ENCODE measurements at places on chromosomes 1 and 21. TPM values are rescaled to one million over a fixed set of nuclear protein-coding genes. Genes with fewer than 3 reads are reported as not detected.

Gene LCE3E
- not detected for total RNA-seq

Gene S100A5
- total RNA-seq = not detected

Gene CELA2B
- total RNA-seq = not detected

Gene COL24A1
- 0.23 TPM for total RNA-seq

Gene GSTM5
- 3.7 TPM for total RNA-seq

Gene NKAIN1
- 0.35 TPM for total RNA-seq

Gene HSPB7
- total RNA-seq = 2.0 TPM

Gene KCNE2
- total RNA-seq = not detected

Gene LCE2C
- not detected for total RNA-seq

Gene RNU1-1
- under 0.01 TPM for total RNA-seq

Gene KRTAP13-2
- total RNA-seq = not detected

Gene PTGFR
- total RNA-seq = 17.0 TPM

Gene TEDDM1
- total RNA-seq = not detected

Gene TAF12
- 28.8 TPM for total RNA-seq

Gene CITED4
- total RNA-seq = 9.7 TPM

Gene TEKT2
- total RNA-seq = not detected

Gene PTPRC
- total RNA-seq = not detected

Gene MR1
- 15.1 TPM for total RNA-seq

Gene ADGRL4
- total RNA-seq = 11.6 TPM

Gene OR2T12
- not detected for total RNA-seq

Gene TSPEAR
- total RNA-seq = not detected

Gene AGT
- 0.23 TPM for total RNA-seq

Gene CYP4X1
- 2.9 TPM for total RNA-seq

Gene PCP4L1
- total RNA-seq = not detected

Gene IGSF9
- total RNA-seq = 2.0 TPM

Gene CYP4A22
- not detected for total RNA-seq

Gene WNT4
- 1.1 TPM for total RNA-seq

Gene VTCN1
- total RNA-seq = not detected

Gene C8B
- total RNA-seq = not detected

Gene RO60
- 67.3 TPM for total RNA-seq

Gene UMODL1
- not detected for total RNA-seq

Gene LCE1D
- total RNA-seq = not detected

Measured in pericardium fibroblast (primary cell).